CD4-positive, alpha-beta T cell treated with Interleukin-6 at 100 ng/mL for 8 hours (primary cell): ENCODE measurements at places on chromosomes 11 and 22.

- no peak for DNase-seq
Observed at GRCh38 chr11:113085446-113085845, 124.2 kb downstream of the NCAM1 start.

- peak; percentile 82 for DNase-seq
Observed at GRCh38 chr11:112280268-112281126, 19.8 kb upstream of the PLET1 start.

DNA sequence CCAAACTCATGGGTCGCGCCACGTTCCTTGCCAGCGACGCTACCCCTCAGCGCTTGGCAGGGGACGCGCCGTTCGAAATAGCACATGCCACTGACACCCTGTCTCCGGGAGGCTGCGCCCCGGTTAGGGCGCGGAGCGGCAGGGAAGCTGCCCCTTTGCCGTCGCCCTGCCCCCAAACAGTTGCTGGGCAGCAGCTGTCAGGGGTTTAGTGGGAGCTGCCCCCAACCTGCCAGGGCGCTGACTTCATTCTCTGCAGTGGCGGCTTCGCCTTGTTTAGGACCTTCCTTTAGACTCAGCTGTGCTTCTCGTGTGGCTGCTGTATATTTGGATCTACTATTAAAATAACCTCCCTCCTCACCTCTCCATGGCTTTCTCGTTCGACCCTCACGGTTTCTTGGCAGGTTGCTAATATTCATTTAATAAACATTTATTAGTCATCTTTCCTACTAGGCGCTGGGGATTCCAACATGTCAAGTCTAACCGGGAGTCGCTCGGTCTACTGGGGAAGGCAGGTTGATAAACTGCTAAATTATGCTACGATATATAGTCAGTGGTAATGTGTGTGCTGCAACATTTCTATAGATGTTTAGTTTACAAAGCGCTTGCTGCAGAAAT is 782 bp downstream of the TMEM109 start:
- DNase-seq: no peak

GRCh38 chr11:110712659-110713448 is 617 bp upstream of the ARHGAP20 start:
- DNase-seq: no peak

- peak; percentile 35 for DNase-seq
Observed at GRCh38 chr11:110907629-110908028, 195.4 kb upstream of the ARHGAP20 start.

GRCh38 chr11:69816671-69817070 is 2.5 kb downstream of the FGF3 start:
- DNase-seq: no peak
